Fibroblast of upper back skin (primary cell): ENCODE measurements at places on chromosomes 6 and 20.

DNA sequence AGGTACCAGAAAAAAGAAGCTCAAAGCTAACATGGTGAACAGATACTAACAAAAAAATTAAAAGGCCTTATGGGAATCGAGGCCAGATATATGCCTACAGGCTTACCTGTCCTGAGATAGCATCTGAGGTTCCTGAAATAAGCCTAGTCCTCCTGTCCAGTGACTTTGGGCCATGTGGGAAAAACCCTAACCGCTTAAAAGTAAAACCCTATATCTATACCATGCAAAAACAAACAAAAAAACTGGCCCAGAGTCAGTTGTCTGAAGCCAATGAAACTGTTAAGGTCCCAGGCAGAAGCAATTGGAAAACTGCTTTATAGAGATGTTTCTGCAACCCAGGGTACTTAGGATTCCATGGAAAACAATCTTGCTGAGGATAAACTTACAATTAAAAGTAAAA lies 122.9 kb downstream of the HIVEP1 start:
- DNase-seq, result no peak

DNA sequence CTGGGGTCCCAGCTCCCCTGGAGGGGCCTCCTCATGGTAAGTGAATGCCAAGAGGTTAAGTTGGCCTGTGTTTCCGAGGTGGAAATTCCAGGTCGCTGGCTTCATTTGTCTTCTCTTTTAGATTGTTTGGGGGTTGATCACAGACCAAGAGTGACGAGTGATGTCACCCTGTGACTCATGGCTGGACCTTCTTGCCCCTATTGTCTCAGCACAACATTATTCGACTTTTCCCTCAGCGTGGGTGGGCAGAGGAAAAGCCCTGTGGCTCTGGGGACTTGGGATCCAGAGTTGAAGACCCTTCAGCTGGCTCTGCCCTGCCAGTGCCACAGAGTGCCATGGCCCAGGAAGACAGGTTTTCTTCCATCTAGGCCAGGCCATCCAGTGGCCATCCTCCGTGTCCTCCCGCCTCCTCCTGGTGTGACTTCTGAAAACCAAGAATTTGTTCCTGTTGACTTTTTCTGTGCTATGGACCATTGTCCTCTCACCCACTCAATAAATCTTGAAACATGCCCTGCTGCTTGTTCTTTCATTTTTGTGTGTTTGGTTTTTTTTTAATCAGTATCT lies 15.4 kb upstream of the SNHG17 start:
- peak; percentile 23 for DNase-seq

- DNase-seq, result no peak
Measured at GRCh38 chr6:122389704-122390372, 9.6 kb upstream of the HSF2 start.

GRCh38 chr6:121944354-121944753 lies 455.1 kb upstream of the HSF2 start:
- peak; percentile 80 for DNase-seq

- no peak for DNase-seq
Measured at GRCh38 chr6:144660561-144661115, 375.5 kb downstream of the UTRN start.

- DNase-seq, result no peak
Measured at GRCh38 chr6:65566117-65566516, 140.9 kb downstream of the EYS start.

- DNase-seq, result no peak
Measured at GRCh38 chr6:42729731-42730130, 7.3 kb upstream of the PRPH2 start.

- peak; percentile 61 for DNase-seq
Measured at GRCh38 chr6:141463237-141463977, 669.3 kb upstream of the GJE1 start.

- no peak for DNase-seq
Measured at GRCh38 chr20:38190936-38191371, 25.9 kb upstream of the TGM2 start.

- no peak for DNase-seq
Measured at GRCh38 chr6:136921381-136921935, 643 bp upstream of the SLC35D3 start.

DNA sequence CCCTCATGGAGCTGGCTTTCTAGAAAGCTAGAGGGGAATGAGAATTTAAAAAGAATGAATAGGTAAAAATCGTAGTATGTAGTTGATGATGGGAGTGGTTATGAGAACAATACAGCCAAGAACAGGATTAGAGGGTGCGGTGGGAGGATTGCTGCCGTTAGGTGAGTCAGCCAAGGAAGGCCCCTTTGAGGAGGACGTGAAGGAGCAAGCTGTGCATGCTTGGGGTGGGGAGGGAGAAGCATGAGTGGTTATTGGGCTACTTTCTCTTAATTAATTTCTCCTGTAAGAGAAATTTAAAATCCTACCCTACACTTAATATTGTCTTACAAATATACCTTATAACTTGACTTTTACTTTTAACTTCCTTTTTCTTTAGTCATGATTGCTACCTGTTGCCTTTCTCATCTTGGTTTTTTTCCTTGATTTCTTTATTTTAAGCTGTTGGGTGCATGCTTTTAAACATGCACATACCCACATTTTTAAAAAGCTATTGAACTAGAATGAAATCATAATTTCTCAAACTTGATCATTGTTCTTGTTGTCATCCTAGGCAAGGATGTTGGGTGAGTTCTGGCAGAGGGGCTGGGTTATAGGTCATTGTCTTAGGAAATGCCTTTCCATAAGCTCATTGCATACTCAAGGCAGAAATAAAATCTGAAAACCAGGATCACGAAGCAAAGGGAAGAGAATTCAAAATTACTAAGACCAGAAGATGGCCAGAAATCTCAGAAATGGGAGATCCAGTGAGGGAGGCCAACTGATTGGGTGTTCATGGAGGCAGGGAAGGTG lies 114.5 kb downstream of the TCP11 start:
- DNase-seq, result no peak

- DNase-seq, result no peak
Measured at GRCh38 chr6:149857541-149857940, 6.6 kb downstream of the LRP11 start.

DNA sequence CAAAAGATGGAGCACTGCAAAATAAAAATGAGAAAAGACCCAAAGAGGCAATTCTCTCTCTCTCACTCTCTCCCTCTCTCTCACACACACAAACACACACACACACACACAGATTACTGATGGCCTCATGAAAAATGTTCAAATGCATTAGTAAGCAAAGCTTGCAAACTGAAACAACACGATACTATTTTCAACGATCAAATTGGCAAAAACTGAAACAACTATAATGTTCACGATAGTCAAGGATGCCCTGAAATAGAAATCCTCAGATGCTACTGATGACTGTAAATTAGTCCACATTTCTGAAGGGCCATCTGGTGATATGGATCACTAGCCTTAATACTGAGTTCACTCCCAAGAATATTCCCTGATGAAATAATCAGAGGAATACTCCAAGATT lies 100.8 kb downstream of the TRERF1 start:
- DNase-seq, result no peak

DNA sequence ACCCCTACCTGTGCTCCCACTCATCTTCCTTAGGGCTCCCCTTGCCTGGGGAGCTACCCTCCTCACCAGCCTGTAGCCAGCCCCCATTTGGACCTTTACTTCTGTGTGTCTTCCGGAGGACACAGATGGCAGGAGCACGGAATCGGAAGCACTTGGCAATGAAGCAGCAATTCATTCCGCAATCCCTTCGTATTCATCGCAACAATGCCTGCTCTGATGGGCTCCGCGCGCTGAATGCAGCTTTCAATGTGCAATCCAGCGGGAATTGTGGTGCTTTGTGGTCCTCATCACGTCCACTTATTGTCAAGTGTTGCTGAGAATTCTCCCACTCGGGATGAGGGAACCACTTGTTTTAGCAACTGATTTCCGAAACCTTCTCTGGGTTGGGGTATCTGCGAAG lies 336.0 kb downstream of the DHX35 start:
- DNase-seq, result no peak

DNA sequence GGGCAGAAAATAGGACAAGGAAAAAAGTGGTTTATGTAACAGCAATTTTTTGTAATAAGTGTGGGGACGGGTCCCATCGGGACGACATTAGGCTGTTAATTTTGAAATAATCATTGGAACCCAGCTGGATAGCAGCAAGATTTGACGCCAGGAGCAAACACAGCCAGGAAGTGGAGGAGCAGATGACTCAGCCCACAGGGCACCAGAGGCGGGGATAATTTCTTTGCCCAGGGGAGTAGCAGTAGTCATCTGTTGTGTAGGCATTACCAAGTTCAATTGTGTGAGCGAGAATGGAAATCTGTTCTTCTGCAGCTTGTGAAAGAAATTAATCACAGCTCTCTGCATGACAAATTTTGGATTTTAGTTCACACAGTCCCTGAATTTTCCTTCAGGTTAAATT lies 22.6 kb upstream of the RIN2 start:
- DNase-seq, result peak; percentile 76

DNA sequence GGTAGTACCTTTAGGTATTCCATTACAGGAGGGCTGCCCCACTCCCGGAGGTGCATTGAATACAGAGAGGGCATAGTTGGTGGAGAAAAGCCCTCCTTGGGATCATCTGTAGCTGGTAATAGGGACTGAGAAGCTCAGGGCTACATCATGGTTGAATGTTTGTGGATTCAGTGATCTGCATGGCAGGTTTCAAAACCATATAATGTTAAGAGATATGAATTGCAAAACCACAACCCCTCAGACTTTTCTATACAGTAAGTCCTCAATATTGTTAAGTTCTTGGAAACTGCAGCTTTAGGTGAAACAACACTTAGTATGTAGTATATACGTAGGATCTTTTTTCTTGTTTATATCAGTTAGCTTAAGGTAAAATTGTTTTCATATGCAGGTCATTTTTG lies 11.3 kb downstream of the TULP4 start:
- DNase-seq, result no peak

GRCh38 chr20:43682446-43682845 lies 15.5 kb downstream of the MYBL2 start:
- DNase-seq, result no peak

DNA sequence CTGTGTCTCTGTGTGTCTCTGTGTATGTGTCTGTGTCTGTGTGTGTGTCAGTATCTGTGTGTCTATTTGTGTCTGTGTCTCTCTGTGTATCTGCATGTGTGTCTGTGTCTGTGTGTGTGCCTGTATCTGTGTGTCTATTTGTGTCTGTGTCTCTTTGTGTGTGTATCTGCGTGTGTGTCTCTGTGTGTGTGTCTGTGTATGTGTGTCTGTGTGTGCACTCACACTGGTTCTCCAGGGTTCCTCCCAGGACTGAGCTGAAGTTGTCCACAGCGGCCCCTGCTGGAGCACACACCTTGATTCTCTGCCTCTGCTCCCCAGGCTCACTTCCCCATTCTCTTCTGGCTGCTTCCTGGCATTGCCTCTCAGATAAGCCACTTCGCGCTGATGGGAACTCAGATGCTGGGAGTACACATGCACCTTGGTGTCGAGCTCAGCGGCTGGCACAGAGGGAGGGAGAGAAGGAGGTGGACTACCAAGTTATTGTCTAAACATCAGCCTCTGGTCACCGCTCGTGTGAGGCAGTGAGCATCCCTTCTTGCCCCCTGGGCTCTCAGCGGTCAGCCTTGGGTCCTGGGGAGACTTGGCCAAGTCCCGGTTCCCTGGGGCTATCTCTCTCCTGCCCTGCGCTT lies 104.9 kb upstream of the NXT1 start:
- peak; percentile 40 for DNase-seq

DNA sequence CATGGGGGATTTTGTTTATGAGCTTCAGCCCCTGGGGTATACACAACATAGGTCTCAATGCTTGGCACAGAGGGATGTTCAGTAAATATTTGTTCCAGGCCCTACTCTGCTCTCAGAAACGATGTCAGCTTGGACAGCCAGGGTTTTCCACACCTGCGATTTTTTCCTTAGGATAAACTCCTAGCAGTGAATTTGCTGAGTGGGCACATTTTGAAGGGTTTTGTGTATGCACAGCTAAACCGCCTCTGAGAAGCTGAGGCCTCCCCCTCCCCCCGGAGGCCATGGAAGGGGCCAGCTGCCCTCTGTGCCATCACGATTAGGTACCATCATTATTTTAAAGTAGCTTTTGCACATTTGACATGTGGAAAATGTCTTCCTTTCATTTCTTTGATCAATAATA lies 199.5 kb downstream of the TAF4 start:
- no peak for DNase-seq

GRCh38 chr6:90905351-90905750 lies 318.5 kb upstream of the MAP3K7 start:
- DNase-seq, result no peak

GRCh38 chr6:48978016-48978415 lies 485.0 kb downstream of the MMUT start:
- DNase-seq, result no peak

DNA sequence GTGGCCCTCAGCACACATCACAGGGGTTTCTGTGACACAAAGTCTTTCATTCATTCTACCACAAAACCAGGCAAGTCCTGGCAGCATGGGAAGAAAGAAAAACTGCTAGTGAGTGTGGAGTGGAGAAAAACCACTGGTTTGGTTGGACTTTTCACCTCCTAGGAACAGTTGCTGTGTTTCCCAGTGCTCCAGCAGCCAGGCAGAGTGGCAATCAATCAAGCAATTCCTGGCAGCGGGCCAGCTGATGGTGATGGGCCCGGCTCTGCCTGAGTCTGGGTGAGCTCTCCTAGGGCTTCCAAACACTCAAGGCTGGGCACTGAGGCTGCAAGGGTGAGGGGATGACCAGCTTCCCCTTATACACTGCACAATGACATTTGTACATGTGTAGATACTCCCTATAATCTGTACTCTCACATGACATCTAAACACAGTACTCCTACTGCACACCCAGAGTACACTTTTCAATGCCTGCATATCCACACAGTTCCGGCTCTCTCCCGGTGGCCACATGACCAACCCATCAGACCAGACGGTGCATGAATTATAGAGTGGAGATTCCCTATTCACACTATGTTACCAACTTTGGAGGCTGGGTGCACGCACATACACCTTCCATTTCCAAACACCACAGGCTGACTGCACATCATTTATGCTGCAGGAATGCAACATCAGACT lies 156.6 kb downstream of the UNC5CL start:
- DNase-seq, result no peak

DNA sequence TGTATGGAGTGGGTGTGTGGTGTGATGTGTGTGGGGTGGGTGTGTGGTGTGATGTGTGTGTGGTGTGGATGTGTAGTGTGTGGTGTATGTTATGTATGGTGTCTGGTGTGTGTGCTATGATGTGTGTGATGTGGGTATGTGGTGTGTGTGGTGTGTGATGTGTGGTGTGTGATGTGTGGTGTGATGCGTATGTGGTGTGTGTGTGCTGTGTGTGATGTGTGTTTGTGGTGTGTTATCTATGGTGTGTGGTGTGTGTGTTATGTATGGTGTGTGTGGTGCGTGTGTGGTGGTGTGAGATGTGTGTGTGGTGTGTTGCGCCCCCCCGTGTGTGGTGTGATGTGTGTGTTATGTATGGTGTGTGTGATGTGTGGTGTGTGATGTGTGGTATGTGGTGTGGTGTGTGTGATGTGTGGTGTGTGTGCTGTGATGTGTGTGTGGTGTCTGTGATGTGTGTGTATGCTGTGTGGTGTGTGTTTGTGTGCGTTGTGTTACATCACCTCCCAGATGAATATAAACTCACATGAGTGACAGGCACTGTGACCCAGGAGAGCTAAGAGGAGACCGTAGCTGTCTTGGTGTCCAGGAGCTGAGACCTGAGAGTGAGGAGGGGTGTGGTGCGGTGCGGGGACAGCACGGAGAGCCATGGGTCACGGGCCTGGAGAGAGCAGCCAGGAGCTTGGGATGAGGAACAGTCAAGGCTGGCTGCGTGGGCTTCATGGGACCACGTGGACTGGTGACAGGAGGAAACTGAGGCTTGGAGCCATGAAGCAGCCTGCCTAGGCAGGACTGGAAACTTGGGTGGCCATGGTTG lies 8.8 kb downstream of the DLGAP4 start:
- DNase-seq, result no peak

GRCh38 chr6:128600397-128600951 lies 80.1 kb upstream of the PTPRK start:
- DNase-seq, result peak; percentile 98

- no peak for DNase-seq
Measured at GRCh38 chr6:151692216-151692615, 115.3 kb upstream of the ESR1 start.
